RWPE2 (cell line): ENCODE measurements at places on chromosomes 13 and 19.

- H3K36me3 ChIP-seq = peaks cover 6% of the 10 kb centered on the region; the same call in 1 of the 2 replicates
- H3K4me3 ChIP-seq = no peak overlapping the region
- H3K27ac ChIP-seq = peak overlapping the region; percentile 74
- peaks cover 8% of the 10 kb centered on the region for H3K27me3 ChIP-seq
- DNase-seq = no peak
Measured at GRCh38 chr19:288911-289310, 2.3 kb downstream of the PLPP2 start.

- H3K4me1 ChIP-seq = peaks cover 6% of the 10 kb centered on the region
- no peaks in the 10 kb centered on the region for H3K36me3 ChIP-seq
- H3K4me3 ChIP-seq = no peak overlapping the region
- peak; percentile 62 for DNase-seq
- no peaks in the 10 kb centered on the region for H3K27me3 ChIP-seq
Measured at GRCh38 chr13:113411216-113412023, 41.9 kb downstream of the ADPRHL1 start.

- no peak overlapping the region for H3K27ac ChIP-seq
- DNase-seq = no peak
- no peaks in the 10 kb centered on the region for H3K4me1 ChIP-seq
- no peaks in the 10 kb centered on the region for H3K27me3 ChIP-seq
- no peak overlapping the region for H3K4me3 ChIP-seq
Measured at GRCh38 chr13:20503088-20504083, 22.3 kb downstream of the CRYL1 start.

- DNase-seq = no peak
- H3K4me3 ChIP-seq = peak overlapping the region; percentile 98
- no peaks in the 10 kb centered on the region for H3K4me1 ChIP-seq
Measured at GRCh38 chr19:29812080-29812880, 489 bp downstream of the CCNE1 start.

GRCh38 chr13:20160306-20161274 is at the start of gene GJA3:
GJA3 (minus strand) TSS chr13:20161052; CDS start chr13:20143288, 17,764 bp downstream.
- no peak for DNase-seq
- H3K36me3 ChIP-seq = no peaks in the 10 kb centered on the region
- peak within 1 kb of the TSS; percentile 33 for H3K4me3 ChIP-seq
- H3K27me3 ChIP-seq = peaks cover 54% of the 10 kb centered on the region
- no peak within 1 kb of the TSS for H3K27ac ChIP-seq

DNA sequence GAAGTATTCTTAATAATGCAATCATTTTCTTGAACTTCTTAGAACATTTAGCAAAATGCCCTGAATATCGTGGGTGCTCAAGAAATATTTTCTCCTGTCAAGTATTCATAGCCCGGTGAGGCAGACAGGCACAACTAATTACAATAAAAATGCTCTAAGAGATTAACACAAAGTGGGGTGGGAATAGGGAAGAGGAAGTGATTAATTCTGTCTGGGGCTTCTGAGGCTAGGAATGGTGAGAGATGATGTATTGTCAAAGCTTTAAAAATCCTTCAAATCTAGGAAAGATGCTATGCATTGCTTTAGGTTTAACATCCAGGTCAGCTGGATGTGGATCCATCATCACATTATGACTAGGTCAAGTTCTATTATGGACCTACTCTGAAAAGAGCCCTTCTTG is 66.9 kb upstream of the POSTN start:
- no peak overlapping the region for H3K27ac ChIP-seq
- H3K27me3 ChIP-seq = no peaks in the 10 kb centered on the region
- DNase-seq = no peak
- H3K4me1 ChIP-seq = no peaks in the 10 kb centered on the region
- no peak overlapping the region for H3K4me3 ChIP-seq

GRCh38 chr13:21117104-21117809 is 55.9 kb upstream of the LATS2 start:
- H3K36me3 ChIP-seq = no peaks in the 10 kb centered on the region
- DNase-seq = no peak
- H3K27ac ChIP-seq = no peak overlapping the region
- H3K4me1 ChIP-seq = no peaks in the 10 kb centered on the region
- H3K27me3 ChIP-seq = no peaks in the 10 kb centered on the region
- no peak overlapping the region for H3K4me3 ChIP-seq

DNA sequence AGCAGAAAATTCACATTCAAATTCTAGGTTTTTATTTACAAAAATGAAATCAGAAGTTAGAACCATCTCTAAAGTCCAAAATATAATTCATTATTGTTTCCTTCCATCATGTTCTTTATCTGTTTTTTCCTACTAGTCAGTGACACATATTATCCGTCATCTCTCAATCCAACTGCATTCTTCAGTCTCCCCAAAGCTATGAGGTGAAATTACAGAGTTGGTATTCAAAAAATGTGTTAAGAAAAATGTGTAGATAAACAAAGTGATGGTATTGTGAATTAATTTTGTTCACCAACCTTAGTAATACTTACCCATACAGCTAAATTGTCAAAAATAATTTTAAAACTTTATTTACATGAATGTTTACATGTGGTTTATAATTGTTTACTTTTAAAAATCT is 448.7 kb upstream of the MIR17HG start:
- no peak overlapping the region for H3K27ac ChIP-seq
- no peaks in the 10 kb centered on the region for H3K36me3 ChIP-seq
- no peaks in the 10 kb centered on the region for H3K27me3 ChIP-seq
- no peak for DNase-seq
- no peaks in the 10 kb centered on the region for H3K4me1 ChIP-seq

GRCh38 chr13:56861476-56861875 is 279.2 kb upstream of the PRR20A start:
- H3K4me1 ChIP-seq = no peaks in the 10 kb centered on the region
- H3K27ac ChIP-seq = no peak overlapping the region
- no peaks in the 10 kb centered on the region for H3K36me3 ChIP-seq
- no peak overlapping the region for H3K4me3 ChIP-seq
- no peaks in the 10 kb centered on the region for H3K27me3 ChIP-seq

DNA sequence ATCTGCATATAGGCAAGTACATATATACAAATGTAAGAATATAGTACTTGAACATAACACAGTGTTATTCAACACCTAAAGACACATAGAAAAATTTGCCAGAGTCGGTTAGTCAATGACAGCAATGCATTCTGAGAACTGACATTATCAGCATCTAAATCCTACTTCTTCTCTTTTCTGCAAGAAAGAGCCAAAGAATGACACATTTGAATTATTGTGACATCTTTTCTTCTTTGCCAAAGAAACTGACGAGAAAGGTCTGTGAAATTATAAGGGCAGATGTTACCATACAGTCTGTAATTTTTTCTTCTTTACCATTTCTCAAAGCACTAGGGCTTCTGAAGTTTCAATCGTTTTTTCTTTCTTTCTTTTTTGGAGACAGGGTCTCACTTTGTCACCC is 350.9 kb upstream of the NBEA start:
- no peak overlapping the region for H3K27ac ChIP-seq
- no peak overlapping the region for H3K4me3 ChIP-seq
- DNase-seq = no peak
- H3K36me3 ChIP-seq = no peaks in the 10 kb centered on the region
- H3K4me1 ChIP-seq = no peaks in the 10 kb centered on the region

DNA sequence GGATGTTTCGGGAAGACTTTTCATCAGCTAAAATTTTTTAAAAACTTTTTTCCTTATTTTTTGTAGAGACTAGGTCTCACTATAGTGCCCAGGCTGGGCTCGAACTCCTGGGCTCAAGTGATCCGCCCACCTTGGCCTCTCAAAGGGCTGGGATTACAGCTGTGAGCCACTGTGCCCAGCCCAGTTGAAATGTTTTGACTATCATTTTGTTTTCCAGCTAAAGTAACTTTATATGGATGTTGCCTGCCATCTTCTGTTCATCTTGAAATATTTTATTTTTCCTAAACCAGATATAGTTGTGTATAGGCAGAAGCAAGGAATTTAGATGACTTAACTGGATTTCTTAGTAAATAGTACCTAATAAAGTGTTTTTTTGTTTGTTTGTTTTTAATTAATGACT is 7.0 kb downstream of the CAB39L start:
- no peak overlapping the region for H3K4me3 ChIP-seq
- no peak overlapping the region for H3K27ac ChIP-seq
- no peak for DNase-seq
- no peaks in the 10 kb centered on the region for H3K4me1 ChIP-seq
- H3K27me3 ChIP-seq = no peaks in the 10 kb centered on the region

GRCh38 chr13:108020027-108020426 is 195.3 kb downstream of the LIG4 start:
- no peak for DNase-seq
- no peak overlapping the region for H3K27ac ChIP-seq
- H3K4me1 ChIP-seq = no peaks in the 10 kb centered on the region

DNA sequence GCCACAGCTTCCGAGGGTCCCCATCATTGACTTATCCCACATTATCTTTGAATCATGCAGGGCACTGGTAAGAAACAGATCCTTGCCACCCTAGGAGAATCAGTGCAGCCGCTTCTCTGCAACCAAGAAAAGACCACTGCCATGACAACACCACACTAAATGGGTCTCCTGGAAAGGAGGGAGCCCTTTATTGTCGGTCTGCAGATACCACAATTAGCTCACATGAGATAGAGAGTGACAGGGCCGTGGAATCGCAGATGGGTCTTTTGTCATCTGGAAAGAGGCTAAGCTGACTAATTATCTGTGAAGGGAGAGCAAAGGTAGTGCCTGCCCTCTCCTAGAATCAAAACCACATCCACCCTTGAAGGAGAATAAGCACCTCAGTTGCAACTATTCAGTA is 178.3 kb upstream of the MYO16 start:
- H3K36me3 ChIP-seq = no peaks in the 10 kb centered on the region
- no peak for DNase-seq
- no peak overlapping the region for H3K27ac ChIP-seq
- H3K4me1 ChIP-seq = no peaks in the 10 kb centered on the region
- no peaks in the 10 kb centered on the region for H3K27me3 ChIP-seq

DNA sequence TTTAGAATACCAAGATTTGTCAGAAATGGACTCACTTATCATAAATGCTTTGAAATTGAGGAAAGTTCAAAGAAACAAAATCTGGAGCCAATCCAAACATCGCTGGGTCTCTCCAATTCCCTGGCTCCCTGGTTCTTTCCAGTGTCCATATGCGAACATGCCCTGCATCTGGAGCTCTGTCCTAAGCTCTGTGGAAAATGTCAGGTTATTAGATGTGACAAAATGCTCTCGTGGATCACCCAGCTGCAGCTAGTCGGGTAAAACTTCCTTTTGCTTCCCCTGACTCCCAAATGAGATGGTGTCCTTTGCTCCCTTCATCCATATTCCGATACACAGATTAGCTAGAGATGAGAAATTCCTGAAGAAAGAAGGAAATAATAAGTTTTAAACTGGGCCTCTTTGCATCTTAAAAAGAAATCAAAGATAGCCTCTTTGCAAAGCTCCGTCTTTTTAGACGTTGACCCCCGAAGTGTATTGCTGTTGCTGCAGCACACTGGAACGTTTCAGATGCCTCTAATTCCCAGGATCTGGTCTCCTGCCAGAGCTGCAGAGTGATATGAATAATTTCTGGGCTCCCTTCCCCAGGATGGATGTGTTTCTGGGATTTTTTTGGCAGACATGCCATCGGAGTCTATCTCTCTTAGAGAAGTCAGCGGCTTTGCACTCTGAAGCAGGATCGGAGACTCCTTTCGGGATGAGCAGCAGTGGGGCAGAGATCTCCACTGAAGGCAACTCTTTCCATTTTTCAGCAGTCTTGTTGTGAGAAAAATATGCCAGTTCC is 102.9 kb downstream of the TEX26 start:
- no peak for DNase-seq
- H3K27me3 ChIP-seq = no peaks in the 10 kb centered on the region
- no peak overlapping the region for H3K27ac ChIP-seq
- H3K4me3 ChIP-seq = no peak overlapping the region
- no peaks in the 10 kb centered on the region for H3K36me3 ChIP-seq
- no peaks in the 10 kb centered on the region for H3K4me1 ChIP-seq

GRCh38 chr19:55778331-55778730 is 9.4 kb downstream of the RFPL4AL1 start:
- no peaks in the 10 kb centered on the region for H3K4me1 ChIP-seq
- H3K27ac ChIP-seq = no peak overlapping the region
- DNase-seq = no peak
- no peak overlapping the region for H3K4me3 ChIP-seq
- no peaks in the 10 kb centered on the region for H3K36me3 ChIP-seq

DNA sequence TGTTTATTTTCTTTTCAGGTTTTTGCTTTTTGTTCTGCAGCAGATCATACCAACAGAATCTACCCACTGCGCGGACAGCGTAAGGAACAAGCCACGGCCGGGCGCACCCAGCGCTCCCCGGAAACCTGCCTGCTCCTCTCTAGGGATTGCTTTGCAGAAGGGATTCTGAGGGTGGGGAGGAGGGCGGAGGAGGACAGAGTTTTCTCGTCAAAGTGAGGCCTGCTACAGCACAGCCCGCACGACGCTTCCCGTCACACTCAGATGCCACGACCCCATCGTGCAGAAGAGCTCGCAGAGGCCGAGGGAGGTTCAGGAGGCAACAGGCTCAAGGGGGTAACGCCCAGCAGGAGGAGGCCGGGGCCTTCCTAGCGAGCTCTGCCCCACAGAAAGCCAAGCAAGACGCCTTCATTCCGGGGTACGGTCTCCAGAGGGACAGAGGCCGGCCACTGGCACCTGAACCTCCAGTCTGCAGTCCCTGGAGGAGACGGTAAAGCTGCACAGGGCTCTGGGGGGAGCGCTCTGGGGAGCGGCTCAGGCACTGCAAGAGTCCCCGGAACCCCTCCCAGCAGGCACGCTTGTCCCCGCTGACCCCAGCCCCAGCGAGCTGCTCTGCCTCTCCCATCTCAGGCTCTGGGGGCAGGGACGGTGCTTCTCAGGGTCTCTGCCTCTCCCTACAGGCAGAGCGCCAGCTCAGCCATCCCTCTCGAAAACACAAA is 6.9 kb downstream of the REXO1 start:
- no peaks in the 10 kb centered on the region for H3K27me3 ChIP-seq
- H3K27ac ChIP-seq = no peak overlapping the region
- H3K4me1 ChIP-seq = no peaks in the 10 kb centered on the region
- peaks cover 19% of the 10 kb centered on the region for H3K36me3 ChIP-seq
- no peak for DNase-seq

- H3K4me3 ChIP-seq = no peak overlapping the region
- no peaks in the 10 kb centered on the region for H3K36me3 ChIP-seq
- H3K27me3 ChIP-seq = no peaks in the 10 kb centered on the region
Measured at GRCh38 chr19:18251587-18252369, 22.5 kb downstream of the IQCN start.

DNA sequence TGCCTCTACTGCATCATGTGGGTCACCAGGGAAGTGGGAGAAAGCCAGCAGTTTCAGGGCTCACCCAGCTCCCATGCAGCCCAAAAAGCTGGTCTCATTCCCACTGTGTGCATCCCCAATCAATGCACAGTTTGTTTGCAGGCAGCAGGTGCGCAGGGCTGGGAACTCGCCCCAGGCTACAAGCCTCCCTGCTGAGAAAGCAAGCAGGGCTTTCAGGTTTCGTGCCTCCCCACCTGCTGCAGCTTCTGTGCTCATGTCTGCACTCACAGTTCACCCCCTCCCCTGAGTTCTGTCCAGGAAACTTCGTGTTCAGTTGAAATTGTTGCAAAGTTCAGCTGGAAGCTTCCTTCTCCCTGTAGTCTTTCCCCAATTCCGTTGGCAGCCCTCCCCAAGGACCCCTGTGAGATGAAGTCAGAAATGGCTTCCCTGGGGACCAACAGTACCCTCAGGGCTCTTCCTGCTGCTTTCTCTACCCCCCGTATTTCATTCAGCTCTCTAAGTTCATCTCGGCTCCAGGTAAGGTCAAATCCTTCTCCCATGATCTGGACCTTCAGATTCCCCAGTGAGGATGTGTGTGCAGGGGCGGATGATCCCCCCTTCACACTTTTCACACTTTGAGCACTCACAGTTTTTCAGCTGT is 10.3 kb upstream of the KLK3 start:
- H3K27ac ChIP-seq = no peak overlapping the region
- no peaks in the 10 kb centered on the region for H3K4me1 ChIP-seq
- no peak for DNase-seq
- H3K27me3 ChIP-seq = peaks cover 9% of the 10 kb centered on the region
